ENCODE measurements at places on chromosomes 1 and 21.

DNA sequence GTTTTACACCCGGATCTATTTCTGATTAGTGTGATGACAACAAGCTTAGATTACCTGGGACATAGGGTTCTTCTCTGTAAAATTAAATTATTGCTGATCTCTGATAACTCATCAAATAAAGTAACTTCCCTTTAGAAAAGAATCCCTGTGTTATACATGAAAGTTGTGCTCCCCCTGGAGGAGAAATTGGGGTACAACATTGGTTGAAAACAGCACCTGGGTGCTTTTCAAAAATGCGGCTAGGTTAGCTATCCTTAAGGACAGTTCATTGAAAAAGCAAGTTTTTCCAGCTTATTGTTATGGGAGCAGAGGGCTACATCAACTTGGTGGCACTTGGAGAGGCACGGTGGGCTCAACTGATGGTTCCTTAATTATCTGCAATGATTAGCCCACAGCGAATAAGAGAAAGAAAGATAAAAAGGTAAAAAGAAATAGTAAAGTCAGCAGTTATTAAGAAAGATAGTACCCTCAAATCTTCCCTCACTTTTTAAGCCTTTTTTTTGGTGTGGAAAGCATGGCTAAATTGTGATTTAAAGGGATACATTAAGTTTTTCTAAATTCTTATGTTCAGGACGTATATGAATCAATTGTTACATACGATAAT, 97.8 kb downstream of the FMN2 start:
- DNase-seq: no peak

- no peak for DNase-seq
Measured at GRCh38 chr1:76075877-76076276, 1.3 kb downstream of the ST6GALNAC3 start.

- DNase-seq: no peak
Measured at GRCh38 chr1:40029608-40030007, 10.9 kb upstream of the CAP1 start.

GRCh38 chr1:204756811-204757210, 71.3 kb upstream of the LRRN2 start:
- no peak for DNase-seq

DNA sequence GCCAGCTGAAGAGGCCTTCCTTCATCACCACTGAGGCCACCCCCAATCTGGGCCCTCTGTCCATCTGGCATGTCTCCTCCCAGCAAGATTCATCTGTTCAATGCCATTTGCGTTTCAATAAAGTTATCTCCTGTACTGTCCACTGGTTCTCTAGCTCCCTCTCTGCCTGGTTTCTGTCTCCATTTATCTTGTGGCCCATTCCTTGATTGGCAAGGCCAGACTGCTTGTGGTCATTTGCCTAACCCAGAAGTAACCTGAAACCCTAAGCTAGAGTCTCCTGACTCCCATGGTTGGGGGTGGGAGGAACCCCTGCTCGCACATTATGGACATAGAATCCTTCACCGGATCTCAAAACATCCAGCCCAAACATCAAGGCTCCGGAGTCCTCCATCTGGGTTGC, 2.1 kb upstream of the IPO9 start:
- no peak for DNase-seq

- DNase-seq: no peak
Measured at GRCh38 chr1:180229483-180230415, at the start of gene LHX4. LHX4 (plus strand) TSS chr1:180230264; CDS start chr1:180230530, 266 bp downstream.

DNA sequence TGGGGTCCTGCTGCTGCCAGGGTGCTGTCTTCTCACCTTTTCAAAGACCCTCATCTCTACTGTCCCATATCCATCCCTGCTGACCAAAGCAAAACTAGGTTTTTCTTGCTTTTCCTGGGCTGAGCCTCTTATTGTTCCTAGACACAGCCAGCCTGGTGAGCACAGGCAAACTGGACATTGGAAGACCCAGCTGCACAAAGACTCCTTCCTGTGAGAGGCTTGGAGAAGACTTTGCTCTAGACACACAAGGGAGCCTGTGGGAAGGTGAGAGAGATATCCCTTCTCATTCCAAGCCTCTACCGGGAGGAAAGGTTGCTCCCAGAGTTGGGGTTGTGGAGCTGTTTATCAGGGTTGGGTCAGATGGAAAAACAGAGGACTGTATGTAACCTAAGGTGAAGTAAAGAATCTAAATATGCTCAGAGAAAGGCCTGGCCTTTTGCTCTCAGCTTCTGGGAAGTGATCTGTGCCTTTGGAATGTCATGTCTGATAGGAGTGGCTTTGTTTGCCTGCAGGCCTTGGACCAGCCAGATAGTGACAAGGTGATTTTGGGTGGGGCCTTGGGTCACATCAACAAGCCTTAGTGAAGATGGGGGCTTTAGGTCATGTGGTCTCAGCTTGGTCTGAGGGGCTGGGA, 87.6 kb upstream of the RUNX1 start:
- no peak for DNase-seq

GRCh38 chr1:35962952-35963351, 32.0 kb downstream of the AGO3 start:
- DNase-seq: no peak

- no peak for DNase-seq
Measured at GRCh38 chr21:31505975-31506374, 153.5 kb upstream of the SOD1 start.

GRCh38 chr21:32301596-32301995, 2.9 kb downstream of the MRAP start:
- DNase-seq: no peak
